ENCODE measurements at places on chromosomes 13 and 19.

- no peak for DNase-seq
Observed at GRCh38 chr13:109802936-109803335, 16.6 kb upstream of the IRS2 start.

DNA sequence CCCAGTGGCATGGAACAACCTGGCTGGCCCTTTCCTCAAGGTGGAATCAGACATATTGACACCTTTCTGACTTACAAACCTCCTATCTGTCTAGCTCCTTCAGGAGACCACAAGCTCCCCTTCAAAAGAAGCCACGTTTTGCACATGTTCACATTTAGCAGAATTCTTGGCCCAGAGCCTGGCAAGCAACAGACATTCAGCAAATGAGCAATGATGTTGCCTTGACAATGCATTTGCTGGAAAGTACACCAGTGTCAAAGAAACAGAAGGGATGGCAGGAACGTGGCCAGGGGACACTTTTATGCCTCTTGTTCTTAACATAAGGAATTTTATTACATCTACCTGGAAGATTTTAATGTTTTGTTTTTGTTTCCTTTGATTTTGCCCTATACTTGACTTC, 85.5 kb upstream of the FGF14 start:
- DNase-seq: no peak

GRCh38 chr19:2336528-2337328, 8.2 kb downstream of the SPPL2B start:
- DNase-seq: no peak

- no peak for DNase-seq
Observed at GRCh38 chr19:4557971-4558941, 1.2 kb downstream of the SEMA6B start.

DNA sequence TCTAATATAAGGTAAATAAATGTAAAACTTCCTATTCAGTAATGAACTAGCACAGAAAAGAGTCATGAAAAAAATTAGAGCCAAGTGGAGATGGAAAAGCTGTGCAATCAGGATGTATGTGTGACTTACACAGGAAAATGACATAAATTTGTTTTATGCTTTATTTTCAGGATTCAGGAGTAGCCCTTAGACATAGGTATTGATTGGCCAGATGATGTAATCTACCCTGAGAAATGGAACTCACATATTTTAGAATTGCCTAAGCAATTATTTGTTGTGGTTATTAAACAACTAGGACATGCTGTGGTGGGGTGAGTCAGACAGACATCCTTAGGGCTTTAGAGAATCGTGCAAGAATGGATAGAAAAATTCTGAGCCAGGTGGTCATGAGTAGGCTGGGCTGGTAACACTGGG, 110.6 kb downstream of the PCDH9 start:
- peak; percentile 20 for DNase-seq

DNA sequence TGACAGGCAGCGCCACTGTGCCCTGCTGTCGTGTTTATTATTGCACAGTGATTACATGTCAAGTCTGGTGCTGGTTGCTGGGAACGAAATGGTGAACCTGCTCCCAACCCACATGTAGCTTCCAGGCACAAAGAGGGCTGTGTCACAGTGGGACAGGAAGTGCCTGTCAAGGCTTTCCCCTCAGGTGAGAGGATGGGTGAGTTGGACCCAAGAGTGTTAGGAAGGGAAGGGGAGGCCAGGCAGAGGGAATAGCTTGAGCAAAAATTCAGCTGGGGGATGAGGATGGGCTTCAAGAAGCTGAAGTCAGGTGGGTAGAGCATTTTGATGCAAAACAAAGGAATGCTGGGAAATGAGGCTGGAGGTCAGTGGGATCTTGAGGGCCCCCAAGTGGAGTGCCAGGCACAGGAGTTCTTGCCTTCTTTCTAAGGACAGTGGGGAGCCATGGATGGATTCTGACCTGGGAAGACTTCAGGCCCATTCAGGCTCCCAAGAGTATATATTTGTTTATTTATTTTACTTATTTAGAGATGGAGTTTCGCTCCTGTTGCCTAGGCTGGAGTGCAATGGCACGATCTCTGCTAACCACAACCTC, 8.5 kb upstream of the QTRT1 start:
- no peak for DNase-seq

DNA sequence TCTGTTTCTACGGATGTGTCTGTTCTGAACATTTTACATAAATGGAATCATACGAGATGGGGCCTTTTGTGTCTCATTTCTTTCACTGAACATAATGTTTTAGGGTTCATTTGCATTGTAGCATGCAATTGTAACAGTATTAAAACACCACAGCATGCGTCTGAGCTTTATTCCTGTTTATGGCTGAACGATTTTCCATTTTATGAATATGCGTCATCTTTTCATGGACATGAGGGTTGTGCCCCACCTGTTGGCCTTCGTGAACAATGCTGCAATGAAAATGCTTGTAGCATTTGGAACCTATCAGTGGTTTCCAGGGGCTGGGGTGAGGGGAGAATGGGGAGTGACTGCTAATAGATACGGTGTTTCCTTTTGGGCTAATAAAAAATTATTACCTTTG, 5.1 kb downstream of the OR10H1 start:
- DNase-seq: no peak

DNA sequence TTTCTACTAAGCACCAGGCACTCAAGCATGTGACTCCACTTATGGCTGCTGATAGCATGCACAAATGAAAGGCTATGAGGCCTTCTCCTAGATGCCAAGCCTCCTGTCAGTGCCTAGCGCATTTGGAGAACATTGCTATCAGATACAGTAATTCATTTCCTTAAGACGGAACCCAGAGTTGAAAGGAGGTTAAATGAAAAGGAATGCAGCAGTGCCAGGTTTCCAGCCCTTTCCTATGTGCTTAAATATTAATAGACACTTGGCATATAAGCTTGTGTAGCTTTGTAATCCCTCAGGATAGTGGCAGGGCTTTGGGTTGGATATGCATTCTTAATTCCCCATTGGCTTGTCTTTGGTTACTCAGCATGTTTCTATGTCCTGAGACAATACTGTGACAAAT, 140.1 kb upstream of the FRY start:
- DNase-seq: no peak

DNA sequence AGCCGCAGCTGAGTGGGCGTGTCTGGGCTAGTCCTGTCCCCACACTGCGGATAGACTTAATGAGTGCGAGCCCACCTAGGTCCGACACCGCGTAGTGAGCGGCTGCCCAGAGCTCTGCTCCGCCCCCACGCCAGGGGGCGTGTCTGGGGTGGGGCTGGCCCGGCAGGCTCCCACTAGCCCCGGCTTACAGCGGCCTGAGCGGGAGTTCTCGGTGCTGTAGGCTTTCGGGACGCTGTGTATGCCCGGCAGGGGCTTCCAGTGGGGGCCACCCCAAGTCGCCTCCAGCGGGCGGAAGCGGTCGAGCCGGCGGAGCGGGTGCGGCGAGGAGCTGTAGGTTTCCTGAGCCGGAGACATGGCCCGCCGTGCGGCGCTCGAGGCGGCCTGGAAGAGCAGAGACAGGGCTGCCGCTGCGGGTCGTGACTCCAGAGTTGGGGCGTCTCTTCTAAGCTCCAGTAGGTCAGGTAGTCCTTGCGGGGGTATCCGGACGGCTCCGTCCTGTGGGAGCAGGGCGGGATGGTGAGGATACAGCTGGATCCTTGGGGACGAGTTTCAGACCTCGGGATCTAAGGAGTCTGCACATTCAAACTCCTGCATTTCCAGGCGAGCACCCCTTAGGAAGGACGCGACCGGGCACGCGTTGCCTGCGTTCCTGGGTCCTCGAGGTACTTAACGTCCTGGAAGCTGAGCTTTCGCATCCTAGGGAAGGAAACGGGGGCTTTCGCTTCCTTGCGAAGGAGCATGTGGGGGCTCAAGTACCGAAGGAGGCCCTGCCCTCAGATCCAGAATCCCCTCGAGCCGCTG, 1.2 kb downstream of the CGB7 start:
- peak; percentile 59 for DNase-seq

DNA sequence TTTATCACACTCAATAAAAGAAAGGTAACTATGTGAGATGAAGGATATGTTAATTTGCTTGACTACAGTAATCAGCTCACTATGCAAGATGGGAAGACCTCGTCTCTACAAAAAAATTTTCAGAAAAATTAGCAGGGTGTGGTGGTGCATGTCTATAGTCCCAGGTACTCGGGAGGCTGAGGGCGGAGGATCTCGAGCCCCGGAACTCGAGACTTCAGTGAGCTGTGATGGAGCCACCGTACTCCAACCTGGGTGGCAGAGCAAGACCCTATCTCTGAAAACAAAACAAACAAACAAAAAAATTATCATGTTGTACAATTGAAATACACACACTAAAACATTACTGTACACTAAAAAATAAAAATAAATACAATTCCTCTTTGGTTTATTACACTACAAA, 376.7 kb upstream of the KLHL1 start:
- no peak for DNase-seq

DNA sequence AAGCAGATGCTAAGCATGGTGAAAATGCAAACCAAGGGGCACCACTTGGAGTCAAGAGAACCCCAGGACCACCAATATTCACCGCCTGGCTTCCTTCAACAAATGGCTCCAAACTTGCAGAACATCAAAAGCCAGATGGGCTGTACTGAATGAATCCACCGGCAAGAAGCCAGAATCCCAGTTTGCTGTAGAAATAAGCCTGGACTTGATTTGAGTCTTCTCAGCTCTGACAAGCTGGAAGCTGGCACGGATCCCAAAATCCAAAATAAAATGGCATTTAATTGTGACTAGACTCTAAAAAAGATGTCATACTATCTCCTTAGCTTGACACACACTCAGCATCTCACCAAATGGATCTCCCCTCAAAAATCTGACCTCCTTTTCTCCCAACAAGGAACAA, 11.9 kb downstream of the EFNB2 start:
- DNase-seq: no peak

GRCh38 chr13:24684600-24684998, 4.4 kb downstream of the ATP12A start:
- DNase-seq: no peak

GRCh38 chr13:18949970-18950369, 231.7 kb downstream of the TUBA3C start:
- no peak for DNase-seq

DNA sequence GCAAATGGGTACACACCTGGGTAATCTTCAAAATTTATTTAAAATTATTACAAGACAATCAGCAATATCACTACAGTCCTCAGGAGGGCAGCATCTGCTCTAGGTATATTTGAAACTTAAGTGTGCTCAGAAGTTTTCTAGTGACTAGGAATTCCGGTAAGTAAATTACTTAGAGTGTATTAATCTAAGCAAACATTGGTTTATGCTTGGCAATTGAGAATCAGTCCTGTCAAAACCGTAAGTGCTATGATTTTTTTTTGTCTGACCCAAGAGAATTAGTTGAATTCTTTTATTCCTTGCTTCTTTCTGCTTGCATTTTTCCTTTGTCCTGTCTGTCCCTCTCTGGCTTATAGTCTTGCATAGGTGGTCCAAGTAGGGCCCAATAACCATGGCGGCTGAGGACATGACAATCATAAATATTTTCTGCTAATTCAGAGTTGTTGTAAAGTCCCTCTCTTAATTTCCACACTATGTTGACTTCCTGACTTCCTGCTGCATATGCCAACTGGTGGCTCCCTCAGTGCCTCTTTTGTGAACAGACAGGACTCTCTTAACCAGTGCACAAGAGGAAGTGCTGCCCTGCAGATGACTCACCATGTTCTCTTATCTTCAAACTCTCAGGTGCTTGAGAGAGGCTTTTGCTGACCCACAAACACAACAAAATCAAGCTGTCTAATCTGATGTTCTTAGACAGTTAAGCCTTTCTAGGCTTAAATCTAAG, 82.2 kb downstream of the SLAIN1 start:
- DNase-seq: peak; percentile 69

DNA sequence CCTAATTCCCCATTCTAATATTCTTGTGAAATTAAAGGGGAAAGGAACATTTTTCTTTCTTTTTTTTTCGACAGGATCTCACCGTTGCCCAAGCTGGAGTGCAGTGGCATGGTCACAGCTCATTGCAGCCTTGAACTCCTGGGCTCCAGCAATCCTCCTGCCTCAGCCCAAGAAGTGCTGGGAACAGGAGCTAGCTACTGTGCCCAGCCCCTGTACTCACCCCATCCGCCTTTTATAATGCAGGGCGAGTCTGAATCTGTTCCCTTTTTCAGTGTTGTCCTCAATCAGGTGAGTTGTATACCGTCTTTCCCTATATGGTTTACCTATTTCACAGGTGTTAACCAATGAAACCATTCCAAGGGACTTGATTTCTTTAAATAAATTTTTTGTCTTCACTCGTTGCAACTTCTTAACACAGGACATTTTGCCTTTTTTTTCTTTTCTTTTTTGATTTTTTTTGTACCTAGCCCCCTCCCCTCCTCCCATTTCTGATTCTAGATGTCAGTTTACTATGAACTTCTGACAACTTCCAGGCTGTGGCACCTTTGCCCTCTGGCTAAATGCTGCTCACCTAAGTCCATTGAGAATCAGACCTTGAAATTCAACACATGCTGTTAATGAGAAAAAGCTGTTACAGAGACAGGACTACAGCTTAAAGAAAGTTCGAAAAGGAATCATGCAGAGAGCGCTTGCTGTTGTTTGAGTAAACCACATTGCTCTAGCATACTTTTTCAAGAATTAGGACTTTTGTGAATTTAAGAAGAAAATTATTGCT, 562.1 kb upstream of the KLF12 start:
- DNase-seq: no peak

DNA sequence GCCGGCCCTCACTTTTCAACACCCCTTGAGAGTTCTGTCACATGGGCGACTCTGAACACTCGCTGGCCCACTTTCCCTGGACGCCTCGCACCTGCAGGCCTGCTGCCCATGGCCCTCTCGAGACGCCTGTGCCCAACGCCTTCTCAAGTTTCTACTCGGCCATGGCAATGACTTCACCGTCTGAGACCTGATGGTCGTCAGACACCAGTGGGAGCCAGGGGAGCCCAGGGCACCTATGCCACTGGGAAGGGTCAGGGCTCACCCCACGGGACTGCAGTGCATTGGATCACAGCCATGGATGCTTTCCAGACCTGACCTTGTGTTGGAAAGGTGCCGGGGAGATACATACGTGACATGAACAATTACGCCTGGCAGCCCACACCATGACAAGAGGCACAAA, 60.1 kb downstream of the KLF2 start:
- DNase-seq: no peak

DNA sequence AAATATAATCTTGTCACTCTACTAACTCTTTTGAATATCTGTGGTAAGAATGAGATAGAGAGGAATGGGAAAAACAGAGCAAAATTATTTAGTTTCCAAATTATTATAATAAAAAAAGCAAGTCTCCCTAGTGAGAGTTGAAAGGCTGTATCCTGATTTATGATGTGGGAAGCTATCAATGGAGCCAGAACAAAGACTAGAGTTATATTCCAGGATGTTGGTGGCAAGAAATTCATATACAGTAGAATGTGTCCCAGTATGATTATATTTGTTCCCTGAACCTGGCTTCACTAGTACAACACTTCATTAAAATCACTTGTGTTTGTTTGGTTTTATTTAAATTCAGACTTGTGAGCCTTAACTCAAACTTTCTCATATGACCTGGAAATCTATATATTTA, 630.3 kb downstream of the GPC5 start:
- no peak for DNase-seq

DNA sequence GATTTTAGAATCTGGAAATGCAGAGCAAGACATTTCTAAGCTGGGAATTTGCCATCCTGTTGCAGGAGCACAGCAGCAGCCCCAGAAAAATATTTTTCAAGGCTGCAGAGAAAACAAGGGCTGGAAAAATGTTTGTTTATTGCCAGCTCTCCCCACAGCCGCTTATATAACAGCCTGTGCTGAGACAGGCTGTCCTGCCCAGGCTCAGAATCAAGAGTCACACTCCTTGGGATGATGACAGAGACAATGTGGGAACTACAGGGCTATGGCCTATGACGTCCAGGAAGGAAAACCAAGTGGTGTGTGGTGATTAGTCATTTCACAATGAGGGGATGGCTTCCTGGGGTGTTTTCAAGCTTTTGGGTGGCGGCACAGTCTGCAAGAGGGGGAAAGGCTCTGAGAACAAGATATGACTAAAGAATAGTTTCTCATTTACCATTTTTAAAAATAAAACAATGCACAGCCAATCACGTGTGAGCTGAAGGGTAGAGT, 136.3 kb upstream of the SERP2 start:
- DNase-seq: no peak
